B cell (primary cell): ENCODE measurements at places on chromosomes 6 and 20. TPM values are rescaled to one million over a fixed set of nuclear protein-coding genes. Genes with fewer than 3 reads are reported as not detected.

DNA sequence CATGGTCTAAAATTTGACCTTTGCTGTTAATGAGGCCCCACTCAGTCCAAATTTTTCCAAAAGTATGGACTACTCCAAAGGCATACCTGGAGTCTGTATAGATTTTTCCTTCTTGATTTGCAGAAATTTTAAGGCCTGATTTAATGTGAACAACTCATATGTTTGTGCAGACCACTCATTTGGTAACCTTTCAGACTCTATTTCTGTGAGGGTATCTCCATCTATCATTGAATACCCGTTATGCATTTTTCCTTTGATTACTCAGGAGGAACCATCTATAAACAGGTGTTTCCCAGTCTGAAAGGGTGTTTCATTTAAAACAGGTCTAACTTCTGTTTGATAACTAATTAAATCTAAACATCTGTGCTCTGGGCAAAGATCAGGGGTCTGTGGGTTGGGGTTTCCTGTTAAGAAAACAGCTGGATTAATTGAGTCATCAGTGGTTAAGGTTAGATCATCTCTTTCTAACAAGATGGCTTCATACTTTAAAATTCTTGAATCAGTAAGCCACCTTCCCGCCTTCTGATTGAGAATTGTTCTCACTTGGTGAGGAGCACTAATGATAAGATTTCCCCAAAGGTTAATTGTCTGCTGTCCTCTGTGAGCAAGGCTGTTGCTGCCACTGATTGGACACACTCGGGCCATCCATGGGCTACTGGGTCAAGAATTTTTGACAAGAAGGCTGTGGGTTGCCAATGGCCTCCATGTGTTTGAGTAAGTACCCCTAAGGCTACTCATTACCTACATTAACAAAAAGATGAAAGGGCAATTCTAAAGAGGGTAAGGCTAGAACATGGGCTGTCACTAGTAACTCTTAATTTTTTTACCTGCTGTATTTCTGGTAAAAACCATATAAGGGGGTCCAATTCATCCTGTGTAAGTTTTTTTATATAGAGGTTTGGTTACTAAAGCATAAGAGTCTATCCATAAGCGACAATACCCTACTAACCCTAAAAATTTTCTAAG lies 24.1 kb downstream of the HLA-B start:
- peak; percentile 23 for DNase-seq

DNA sequence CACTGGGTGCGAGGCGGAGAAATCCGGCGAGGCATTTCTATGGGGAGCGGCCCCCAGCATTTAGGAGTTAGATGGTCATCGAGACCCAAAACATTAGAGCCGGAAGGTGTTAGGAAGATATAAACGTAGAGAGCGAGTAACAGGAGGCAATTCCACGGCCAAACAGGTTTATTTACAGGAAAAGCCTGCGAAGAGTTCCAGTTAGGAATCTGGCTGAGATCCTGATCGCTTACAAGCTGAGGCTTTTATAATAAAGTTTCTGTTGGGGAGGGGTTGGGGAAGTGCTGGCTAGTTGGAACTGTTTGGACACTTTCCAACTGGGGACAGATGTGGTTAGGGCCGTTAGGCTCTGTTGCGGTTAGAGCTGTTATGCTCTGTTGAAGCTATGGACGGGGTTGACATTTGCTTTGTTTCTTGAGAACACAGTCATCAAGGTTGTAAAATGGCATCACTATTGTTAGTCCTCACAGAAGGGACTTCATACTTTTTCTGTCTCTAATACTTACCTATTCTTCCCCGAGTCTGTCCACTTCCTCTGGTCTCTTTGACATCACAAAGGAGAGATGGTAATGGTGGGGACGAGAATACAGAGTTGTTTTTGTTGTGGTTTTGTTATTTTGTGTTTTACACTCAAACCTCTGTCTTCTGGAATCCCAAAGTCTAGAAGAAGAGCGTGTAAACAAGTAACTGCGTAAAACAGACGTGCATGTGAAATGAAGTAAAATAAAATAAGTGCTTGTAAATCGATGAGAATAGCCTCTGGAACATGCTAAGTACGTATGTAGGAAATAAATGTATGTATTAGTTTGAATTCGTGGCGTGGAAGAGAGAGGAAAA lies 554 bp upstream of the ZSCAN31 start:
- peak; percentile 67 for DNase-seq

DNA sequence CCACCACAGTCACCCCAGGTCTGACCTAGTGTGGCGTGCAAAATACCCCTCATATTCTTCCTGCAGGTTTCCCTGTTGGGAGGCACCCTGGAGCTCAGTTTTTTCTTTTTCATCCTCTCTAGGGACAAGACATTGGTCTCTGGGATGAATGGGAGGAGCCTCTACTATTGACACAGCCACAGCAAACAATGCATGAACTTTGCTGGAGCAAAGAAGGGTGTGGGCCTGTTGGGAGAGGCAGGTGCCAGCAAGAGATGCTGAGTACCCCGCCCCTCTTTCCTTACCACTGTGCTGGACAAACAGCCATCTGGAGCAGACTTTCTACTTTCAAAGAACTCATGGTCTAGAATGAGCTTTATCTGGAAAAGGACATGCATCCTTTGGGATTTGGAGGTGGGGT lies 10.1 kb downstream of the TGM3 start:
- no peak for DNase-seq

DNA sequence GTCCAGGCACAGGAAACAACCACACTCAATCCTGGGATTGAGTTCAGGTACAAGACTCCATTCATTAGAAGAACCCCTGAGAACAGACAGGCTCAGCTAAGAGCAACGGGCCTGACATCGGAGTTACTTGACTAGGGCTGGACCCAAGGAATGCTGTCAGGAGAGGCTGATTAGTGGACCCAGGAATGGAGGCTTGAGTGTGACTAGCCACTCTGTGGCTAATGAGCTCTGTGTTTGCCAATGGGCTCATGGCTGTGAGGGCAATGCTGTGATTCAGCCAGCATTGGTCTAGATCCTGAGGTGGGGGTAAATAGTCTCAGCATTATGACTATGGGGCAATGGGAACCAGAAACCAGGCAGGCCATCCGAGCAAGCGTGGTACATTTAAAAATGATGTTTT lies 71.8 kb downstream of the RIOK1 start:
- DNase-seq = no peak

- no peak for DNase-seq
These were observed 88.3 kb upstream of the KCNQ5 start for GRCh38 chr6:72533606-72534005.

GRCh38 chr6:9140951-9141460 lies 705.7 kb upstream of the SLC35B3 start:
- no peak for DNase-seq

Gene COL21A1
- total RNA-seq = not detected in 2 replicates

Gene RIMS1
- not detected in 2 replicates for total RNA-seq

Gene RCAN2
- total RNA-seq = not detected in 2 replicates

Gene HMGA1
- total RNA-seq = 66.4 and 72.3 TPM in 2 replicates
